Naive thymus-derived CD8-positive, alpha-beta T cell (primary cell): ENCODE measurements at places on chromosomes 3 and 15. TPM values are rescaled to one million over a fixed set of nuclear protein-coding genes. Genes with fewer than 3 reads are reported as not detected.

- peak overlapping the region; percentile 67 for H3K27ac ChIP-seq
- no peaks in the 10 kb centered on the region for H3K4me1 ChIP-seq
- H3K27me3 ChIP-seq: no peaks in the 10 kb centered on the region
- DNase-seq: no peak
Measured at GRCh38 chr3:119663885-119664284, 3.5 kb upstream of the POPDC2 start.

DNA sequence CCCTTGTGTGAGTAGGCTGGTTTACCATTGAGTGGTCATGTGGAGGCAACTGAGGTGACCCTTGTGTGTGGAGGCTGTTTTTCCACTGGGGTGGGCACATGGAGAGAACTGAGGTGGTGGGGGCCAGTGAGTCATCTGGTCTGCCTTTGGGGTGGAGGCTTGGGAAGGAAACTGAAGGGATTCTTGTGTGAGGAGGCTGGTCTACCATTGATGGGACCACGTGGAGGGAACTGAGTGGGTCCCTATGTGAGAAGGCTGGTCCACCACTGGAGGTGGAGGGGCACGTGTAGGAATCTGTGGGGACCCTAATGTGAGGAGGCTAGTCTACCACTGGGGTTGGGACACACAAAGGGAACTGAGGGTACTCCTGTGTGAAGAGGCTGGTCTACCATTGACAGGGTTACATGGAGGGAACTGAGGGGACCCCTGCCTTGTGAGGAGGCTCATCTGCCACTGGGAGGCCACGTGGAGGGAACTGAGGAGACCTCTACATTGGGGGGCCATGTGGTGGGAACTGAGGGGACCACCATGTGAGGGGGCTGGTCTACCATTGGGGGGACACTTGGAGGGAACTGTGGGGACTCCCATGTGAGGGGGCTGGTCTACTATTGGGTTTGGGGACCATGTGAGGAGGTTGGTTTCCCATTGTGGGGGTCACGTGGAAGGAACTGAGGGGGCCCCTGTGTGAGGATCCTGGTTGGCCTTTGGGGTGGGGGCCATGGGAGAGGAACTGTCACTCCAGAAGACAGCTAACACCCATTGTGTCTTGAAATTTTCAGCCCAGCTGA lies 164.5 kb downstream of the WNT7A start:
- H3K27me3 ChIP-seq: peaks cover 2% of the 10 kb centered on the region
- H3K36me3 ChIP-seq: peaks cover 2% of the 10 kb centered on the region
- no peak overlapping the region for H3K4me3 ChIP-seq
- H3K27ac ChIP-seq: no peak overlapping the region

DNA sequence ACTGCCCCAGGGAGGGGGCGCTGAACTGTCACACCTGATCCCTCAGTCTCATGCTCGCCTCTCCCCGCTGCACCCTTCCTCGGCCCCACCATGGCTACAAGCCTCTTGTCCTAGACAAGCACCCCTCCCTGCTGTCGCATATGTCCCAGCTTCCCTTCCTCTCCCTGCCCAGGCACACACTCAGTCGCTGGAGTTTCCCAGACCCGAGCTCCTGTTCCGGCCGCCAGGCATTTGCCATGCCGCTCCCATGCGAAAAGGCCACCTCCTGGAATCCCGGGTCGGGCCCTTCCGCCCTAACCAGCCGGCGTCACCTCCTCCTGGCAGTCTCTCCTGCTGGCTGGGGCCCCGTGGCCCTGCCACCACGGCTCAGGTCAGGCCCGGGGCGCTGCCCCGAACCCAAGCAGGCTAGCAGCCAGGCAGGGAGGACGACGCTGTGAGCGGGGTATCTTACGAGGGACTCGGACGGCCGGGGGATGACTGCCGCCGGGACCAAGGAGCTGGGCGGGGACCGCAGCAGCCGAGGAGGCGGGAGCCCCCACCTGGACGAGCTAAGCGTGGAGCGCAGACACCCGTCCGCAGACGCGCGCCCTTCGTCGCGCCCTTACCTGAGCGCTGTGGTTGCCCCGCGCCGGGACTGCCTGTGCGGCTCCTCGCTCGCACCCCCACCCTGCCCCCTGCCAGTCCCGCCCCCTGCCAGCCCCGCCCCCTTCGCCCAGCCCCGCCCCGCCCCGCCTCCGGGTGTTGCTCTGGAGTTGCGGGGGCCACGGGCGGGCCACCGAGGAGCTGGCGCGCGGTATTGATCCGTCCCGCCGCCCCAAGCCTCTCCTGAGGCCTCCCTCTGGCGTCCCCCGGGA lies at the start of gene ALS2CL:
ALS2CL (minus strand) TSS at position 642 of the 854 bp plus-strand sequence. CDS start 4,239 bp downstream, outside the sequence.
- no peaks in the 10 kb centered on the region for H3K36me3 ChIP-seq
- DNase-seq: peak; percentile 50
- H3K4me1 ChIP-seq: peaks cover 58% of the 10 kb centered on the region
- H3K27me3 ChIP-seq: no peaks in the 10 kb centered on the region
- H3K27ac ChIP-seq: peak within 1 kb of the TSS; percentile 83
- H3K4me3 ChIP-seq: peak within 1 kb of the TSS; percentile 88

The SLCO2A1 gene
- total RNA-seq: not detected

The LRIG1 gene
- total RNA-seq: 11.7 TPM
